ENCODE measurements at places on chromosomes 13 and 19. TPM values are rescaled to one million over a fixed set of nuclear protein-coding genes. Genes with fewer than 3 reads are reported as not detected.

GRCh38 chr13:38350114-38350617, 515 bp downstream of the UFM1 start:
- DNase-seq, result peak; percentile 78

C13orf42 gene
- total RNA-seq, result not detected

GRCh38 chr19:32863841-32864240, 5.7 kb downstream of the SLC7A9 start:
- DNase-seq, result no peak

DNA sequence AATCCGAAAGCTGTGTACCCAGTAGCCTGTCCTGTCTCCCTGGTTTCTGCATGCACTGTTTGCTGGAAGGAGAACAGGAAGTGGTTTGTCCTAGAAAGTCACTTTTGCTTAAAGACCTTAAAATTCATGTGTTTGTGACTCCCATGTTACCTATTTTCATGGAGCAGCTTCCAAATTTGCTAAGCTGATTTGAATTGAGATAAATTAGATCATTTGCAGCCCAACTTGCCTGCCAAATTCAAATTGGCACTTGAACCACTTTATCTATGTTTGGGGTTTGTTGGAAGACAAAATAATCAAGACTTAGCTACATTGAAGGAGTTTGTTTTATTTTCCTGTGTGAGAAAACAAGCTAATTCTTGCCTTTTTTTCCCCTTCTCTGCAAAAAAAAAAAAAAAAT, 532.5 kb downstream of the DIAPH3 start:
- no peak for DNase-seq

DNA sequence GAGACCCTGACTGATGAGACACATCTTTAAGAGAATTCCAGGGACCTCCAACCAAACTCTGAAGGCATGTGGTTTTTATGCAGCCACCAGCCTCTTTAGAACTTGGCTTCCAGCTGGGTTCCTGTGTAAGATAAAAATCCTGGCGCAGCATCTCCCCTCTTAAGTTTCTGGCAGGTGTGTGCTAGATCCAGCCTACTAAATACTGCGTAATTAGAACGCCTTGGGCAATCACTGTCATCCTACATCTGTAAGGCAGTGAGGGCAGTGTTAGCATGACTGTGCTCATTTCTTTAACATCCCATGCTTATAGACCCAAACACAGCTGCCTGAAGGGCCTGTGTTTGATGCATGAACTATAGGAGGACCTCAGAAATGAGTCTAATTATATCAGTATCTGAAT, 173.5 kb upstream of the OBI1 start:
- DNase-seq, result no peak

FUT3 gene
- total RNA-seq, result not detected

ARHGEF18 gene
- total RNA-seq, result 51.2 TPM

HCST gene
- total RNA-seq, result 3.5 TPM

FIZ1 gene
- 9.3 TPM for total RNA-seq

- DNase-seq, result no peak
These were observed 243.6 kb upstream of the CSNK1A1L start for GRCh38 chr13:37348916-37349643.

C19orf25 gene
- total RNA-seq, result 19.9 TPM

GRCh38 chr19:10758978-10759377, 41.1 kb downstream of the DNM2 start:
- no peak for DNase-seq

- DNase-seq, result no peak
These were observed 83.9 kb upstream of the SPATA13 start for GRCh38 chr13:24076636-24077035.

- peak; percentile 69 for DNase-seq
These were observed 14.7 kb upstream of the ADGRE5 start for GRCh38 chr19:14366529-14366928.

DNA sequence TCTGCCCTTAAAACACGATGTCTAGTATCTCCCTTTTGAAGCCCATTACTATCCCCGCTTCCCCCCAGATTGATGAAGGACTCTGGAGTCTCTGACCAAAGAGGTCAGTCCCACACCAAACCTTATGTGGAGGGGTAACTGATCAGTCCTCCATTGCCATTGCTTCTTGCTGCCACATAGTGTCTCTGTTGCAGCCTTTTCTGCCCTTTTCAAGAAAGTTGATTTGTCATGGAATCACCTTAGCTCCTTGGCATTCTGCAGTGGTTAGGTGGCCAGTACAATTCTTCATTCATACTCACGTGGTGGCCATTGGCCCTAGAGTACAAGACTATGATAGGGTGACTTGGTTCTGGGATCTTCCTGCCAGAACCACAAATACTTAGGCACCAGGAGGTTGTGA, 8.4 kb upstream of the HTR2A start:
- no peak for DNase-seq

PEAK3 gene
- total RNA-seq, result 0.41 TPM

MBD3L2 gene
- not detected for total RNA-seq

- DNase-seq, result no peak
These were observed 54.2 kb upstream of the USE1 start for GRCh38 chr19:17160908-17161307.

GRCh38 chr13:78884571-78884970, 225.6 kb upstream of the OBI1 start:
- DNase-seq, result no peak

DNA sequence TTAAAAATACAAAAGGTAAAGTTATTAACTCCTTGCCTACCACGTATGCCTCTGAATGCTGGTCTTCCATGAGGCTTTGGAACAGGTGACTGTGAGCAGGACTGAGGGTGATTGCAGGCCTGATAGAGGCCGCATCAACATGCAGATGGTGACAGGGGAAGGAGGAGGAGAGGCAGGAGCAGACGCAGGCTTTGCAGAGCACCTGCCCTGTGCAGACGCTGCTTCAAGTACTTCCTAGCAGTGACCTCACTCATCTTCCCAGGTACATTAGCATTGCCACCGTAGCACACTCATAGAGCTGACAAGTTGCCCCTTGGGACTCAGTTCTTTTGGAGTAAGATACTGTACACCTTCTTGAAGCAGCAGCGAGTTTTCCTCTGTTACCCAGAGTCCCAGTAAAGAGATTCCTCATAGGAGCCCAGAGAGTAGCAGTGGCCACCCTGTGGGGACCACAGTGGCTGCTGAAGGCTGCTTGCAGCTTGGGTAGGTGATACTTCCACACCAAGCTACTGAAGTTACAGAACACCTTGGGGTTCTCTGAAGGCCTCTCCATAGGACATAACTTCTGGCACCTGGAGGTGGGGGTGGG, 56.0 kb downstream of the ZNF536 start:
- no peak for DNase-seq

DNA sequence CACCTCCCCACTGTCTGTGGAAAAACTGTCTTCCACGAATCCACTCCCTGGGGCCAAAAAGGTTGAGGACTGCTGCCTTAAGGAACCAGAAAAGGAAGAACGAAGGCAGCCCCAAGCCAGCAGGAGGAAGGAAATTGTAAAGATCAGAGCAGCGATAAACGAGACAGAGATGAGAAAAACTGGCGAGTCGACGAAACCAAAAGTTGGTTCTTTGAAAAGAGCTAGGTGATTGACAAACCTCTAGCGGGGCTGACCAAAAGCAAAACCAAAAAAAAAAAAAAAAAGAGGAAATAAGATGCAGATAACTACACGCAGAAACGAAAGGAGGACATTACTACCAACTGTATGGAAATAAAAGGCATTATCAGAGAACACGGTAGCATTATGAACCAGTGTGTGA, 76.9 kb downstream of the GADD45B start:
- DNase-seq, result peak; percentile 64

Measured in sigmoid colon (tissue), 7 donors.